Mesenchymal stem cell (in vitro differentiated cells and primary cell): ENCODE measurements at places on chromosomes 5 and 9.

DNA sequence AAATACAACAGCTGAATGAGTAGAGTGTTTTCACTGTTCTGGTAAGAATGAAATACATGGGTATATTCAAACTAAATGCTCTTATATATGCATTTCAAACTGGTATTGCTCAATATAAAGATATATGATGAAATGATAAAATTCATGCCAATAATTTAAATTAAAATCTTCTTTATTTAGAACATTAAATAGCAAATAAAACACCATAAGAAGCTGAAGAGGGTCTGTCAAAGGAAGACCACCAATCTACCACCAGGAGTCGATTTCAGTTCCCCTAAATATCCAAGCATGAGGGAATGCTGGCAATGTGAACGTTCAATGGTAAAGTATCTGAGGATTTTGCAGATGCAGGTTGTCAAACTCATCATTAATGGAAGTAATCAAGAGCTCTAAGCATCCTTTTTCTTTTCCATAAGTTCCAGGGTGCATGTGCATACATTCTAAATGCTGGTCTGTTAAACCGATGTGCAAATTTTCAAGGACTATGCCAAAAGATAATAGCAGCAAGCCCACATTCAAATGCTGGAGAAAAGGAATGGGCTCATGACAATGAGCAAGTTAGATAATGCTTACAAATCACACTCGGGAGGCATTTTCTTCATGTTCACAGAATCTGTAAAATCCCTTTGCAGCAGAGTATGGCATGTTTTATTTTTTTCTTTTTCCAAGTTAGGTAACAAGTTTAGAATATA, 118.8 kb upstream of the MTAP start:
- DNase-seq, result no peak

GRCh38 chr5:125411071-125411743, 664.8 kb upstream of the ZNF608 start:
- DNase-seq, result peak; percentile 57

DNA sequence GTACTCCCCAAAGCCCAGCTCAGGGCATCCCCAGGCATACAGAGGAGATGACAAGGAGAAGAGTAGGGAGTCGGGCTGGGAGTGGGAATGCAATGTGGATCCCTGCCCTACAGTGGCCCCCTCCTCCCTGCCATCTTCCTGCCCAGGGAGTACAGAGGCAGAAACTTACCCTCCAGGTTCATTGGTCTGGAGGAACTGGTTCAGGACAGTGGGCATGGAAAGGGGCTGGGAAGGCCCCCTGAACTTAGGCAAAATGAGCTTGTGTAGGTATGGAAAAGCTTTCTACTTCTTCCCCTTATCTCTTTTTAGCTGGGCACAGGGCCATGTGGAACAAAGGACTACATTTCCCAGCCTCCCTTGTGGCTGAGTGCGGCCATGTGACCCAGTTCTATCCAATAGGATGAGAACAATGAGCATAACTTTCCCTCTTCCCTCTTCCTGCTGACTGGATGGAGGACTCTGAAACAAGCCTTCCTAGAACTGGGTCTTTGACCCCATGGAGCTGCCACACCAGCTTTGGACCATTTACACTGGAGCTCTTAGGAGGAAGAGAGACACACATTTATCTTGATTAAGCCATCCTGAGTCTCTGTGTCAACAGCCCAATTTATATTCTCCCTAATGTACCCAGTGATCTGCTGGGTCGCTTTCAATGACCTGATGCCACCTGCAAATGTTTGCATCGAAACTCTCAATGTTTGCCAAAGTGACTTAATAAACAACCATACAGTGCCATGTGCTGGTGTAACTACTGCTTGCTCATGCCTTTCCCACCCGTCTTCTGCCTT, 25.0 kb upstream of the HMCN2 start:
- peak; percentile 77 for DNase-seq

- no peak for DNase-seq
These were observed 7.3 kb downstream of the VLDLR start for GRCh38 chr9:2628919-2629318.

GRCh38 chr5:76652809-76653414, 29.7 kb upstream of the F2RL2 start:
- DNase-seq, result no peak

DNA sequence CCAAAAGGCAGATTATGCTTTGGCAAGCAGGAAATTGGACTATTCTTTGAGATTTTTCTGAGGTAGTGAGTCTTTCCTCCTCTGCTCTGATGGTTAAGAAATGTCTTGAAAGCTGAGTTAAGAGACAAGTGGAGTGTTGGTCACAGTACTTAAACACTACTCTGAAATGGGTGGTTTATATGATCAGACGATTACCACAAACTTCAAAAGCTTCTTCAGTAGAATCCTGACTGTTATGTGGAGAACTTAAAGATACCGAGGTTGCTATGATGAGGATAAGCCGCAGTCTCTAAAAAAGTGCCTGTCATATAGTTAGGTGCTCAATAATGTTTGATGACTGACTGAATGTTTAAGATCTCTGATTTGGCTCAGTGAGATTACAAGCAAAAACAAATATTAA, 24.3 kb downstream of the GCNT4 start:
- no peak for DNase-seq

DNA sequence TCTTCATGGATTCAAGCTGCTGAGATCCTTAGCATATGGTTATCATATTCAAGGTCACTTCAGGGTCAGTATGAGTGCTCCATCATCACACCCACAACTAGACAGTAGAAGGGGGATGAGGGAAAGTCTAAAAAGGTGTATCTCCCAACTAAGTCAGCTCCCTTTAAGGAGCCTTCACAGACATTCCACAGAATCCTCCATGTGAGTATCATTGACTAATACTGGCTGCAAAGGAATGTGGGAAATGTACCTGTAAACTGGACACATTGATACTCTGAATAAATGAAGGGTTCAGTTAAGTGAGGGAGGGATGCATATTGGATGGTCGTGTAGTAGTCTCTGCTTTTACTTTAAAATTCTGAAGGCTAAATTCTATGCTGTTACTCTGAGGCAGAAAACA, 330.7 kb downstream of the LRRC70 start:
- no peak for DNase-seq

DNA sequence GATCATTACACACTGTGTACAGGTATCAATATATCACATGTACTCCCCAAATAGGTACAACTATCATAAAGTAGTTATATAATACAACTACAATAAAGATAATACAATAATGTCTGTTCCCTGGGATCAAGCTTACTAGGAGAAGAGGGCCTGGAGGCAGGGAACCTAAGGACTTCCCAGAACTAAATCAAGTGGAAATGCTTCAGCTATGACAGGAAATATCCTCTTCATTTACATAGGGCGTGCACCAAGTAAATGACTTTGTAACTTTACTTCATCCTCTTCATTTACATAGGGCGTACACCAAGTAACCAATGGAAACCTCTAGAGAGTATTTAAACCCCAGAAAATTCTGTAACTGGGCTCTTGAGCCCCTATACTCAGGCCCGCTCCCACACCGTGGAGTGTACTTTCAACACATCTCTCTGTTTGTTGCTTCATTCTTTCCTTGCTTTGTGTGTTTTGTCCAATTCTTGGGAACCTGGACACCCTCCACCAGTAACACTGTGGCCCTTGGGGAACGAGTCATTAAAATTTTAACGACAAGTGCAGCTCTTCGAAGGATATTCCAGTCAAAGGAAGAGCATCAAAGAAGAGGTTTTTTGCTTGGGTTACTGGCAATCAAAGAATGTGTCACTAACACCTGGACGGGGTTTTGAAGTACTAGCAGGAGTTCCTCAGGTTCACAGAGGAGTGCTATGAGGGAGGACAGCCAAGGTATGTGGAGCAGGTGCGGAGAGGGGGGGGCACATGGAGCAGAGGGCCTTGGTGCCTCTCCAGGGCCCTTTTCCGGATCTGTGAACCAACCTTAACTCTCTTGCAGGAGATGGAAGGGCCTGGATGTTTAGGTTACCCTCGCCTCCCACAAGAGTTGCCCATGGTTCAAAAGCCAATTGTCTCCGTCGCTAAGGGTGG, 106.6 kb upstream of the DAP start:
- DNase-seq, result no peak

- DNase-seq, result no peak
These were observed 3.1 kb upstream of the VAV2 start for GRCh38 chr9:133995012-133995896.

GRCh38 chr5:14225173-14225834, 82.2 kb downstream of the TRIO start:
- no peak for DNase-seq

GRCh38 chr5:103364074-103364473, 105.5 kb downstream of the MACIR start:
- peak; percentile 18 for DNase-seq

DNA sequence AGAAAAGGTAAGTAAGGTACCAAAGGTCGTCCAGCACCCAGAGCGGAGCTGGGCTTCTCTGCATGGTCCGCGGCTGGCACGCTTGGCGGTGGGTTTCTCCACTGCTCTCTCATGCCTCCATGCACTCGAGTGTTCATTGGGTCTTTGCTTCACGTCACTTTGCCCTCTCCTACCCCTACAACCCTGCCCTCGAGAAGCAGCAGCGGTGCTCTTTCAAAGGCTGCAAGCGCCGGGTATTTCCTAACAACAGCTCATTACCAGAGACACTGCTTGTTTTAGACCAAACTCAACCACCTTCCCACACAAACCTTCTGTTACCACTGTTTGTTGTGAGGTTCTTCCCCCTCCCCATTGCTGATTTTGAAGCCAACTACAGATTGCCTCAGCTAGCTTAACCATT, 21.5 kb upstream of the ZBTB34 start:
- DNase-seq, result no peak

GRCh38 chr9:8784838-8785237, 985.3 kb upstream of the DMAC1 start:
- no peak for DNase-seq

DNA sequence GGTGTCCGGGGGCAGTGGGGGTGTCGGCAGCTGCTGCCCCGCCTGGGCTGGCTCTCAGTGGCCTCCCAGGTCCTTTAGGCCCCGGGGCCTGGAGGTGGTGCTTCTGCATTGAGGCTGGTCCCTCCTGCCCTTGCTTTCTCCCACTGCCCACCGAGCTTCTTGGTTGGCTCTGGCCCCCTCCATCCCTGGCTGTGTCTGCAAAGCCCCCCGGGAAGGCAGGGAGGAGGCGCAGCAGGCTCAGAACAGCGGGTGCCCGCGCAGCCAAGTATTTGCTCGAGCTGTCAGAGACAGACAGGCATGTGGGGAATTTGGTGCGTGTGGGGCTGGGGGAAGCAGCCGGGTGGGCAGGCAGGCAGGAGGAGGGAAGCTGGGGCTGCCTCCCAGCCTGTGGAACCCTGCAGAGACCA, 11.5 kb downstream of the CXXC5 start:
- DNase-seq, result peak; percentile 43

DNA sequence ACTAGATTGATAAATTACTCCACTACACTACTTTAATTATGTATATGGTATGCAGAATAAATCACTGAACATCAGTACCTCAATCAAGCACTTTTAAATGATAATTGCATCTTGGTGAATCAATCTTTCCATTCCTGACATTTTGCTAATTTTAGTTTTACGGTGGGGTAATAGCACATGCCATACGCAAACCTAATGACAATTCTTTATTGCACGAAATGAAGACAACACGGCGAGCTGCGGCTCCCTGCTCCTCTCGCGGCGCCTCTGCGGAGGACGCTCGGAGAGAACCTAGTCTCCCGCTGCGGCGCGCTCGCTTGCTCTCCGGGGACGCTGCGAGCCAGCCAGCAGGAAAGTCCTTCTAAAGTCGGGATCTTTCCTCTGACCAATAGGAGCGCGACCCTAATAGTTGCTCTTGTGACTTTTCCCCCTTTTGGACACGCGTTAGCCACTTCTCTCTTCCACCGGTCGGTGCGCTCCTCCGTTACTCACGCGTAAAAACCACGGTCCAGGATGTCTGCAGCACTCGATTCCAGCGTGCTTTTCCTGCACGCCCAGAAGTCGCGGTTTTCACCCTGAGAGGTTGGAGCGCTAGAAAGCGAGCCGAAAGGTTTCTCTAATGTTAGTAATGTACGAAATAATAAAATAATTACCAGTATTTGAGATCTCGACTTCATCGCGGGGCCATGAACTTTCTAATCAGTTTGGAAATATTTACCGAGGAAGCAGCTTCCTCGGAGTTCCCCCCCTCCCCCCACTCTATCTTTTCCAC, 1.0 kb upstream of the MEF2C start:
- DNase-seq, result peak; percentile 86

DNA sequence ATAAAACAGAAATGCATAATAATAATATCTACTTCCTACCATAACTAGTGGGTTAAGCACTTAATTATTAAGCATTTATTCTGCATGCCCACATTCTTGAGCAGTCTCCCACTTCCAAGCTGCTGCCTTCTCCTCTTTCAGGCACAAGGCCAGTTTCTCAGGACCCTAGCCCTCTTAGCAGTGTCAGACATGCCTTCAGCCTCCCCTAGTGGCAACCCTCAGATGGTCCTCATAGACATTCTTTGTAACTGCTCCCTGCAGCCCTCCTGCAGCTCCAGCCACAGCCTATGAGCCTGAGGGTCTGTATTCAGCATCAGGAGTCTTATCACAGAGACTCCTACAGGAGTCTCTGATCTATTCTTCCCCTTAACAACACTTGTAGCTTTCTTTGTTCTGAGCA, 3.9 kb downstream of the IL9 start:
- no peak for DNase-seq

DNA sequence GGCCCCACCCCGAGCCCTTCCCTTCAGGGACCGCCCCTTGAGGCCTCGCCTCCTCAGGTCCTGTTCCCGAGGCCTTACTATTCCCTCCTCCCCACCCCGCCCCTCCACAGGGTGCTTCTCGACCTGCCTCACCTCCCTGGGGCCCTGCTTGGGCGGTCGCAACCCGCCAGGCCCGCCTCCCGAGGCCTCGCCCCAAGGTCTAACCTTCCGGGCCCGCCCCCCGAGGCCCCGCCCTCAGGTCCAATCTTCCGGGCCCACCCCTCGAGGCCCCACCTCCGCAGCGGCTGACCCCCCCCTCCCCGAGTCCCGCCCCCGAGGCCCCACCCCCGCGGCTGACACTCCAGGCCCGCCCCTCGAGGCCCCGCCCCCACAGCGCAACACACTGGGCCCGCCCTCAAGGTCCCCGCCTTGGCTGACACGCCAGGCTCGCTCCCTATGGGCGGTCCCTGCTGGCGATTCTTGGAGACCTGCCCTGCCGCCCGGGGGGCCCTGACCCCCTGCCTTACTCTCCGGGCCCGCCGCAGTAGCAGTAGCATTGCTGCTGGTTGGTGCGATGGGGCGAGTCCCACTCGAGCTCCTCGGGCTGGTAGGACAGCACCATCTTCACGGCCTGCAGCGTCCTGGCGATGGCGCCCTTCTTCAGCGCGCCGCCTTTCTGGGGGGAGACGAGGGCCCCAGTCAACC, 8.2 kb downstream of the PHF19 start:
- peak; percentile 91 for DNase-seq
